ENCODE measurements at places on chromosomes 4 and X.

- no peak for DNase-seq
Observed at GRCh38 chr4:37002625-37003024, 241.9 kb upstream of the NWD2 start.

GRCh38 chrX:99777912-99778311, 632.2 kb downstream of the PCDH19 start:
- no peak for DNase-seq

DNA sequence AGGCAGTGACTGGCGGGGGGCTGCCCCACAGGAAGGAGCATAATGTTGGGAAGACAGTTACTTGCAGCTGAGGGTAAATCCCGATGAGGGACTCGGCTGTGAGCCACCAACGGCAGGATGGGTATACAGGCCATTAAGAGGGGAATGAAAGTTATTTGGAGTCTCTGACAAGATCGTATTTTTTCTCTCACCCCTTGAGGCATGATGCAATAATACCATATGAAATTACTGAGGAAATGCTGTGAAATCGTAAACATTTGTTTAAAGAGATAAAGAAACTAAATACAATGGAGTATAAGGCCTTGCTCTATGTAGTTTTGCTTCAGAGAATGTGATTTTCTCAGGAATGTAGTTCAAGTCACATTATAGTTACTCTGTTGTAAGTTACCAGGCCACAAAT, 12.7 kb downstream of the IL1RAPL1 start:
- DNase-seq: no peak

GRCh38 chrX:38982370-38982769, 181.1 kb downstream of the MID1IP1 start:
- no peak for DNase-seq

- peak; percentile 38 for DNase-seq
Observed at GRCh38 chr4:64617800-64618199, 208.6 kb upstream of the TECRL start.

GRCh38 chr4:100208459-100208858, 18.2 kb upstream of the DDIT4L start:
- no peak for DNase-seq

DNA sequence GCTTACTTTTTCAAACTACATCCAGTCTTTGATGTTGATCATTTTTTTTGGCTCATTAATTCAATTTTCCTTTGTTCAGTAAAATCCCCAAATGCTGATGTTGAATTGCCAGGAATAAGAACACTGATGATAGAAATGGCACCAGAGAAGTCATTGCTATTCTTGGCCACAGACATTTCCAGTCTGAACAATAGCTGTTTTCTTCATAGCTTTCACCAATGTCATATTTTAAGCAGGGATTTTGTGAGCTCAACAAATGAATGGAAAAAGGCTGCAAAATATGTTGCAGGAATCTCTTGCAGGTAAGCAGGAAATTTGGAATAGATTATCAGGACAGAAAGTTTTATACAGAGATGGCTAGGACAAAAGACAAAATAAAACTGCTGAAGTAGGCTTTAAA, 40.5 kb upstream of the GLRB start:
- no peak for DNase-seq

DNA sequence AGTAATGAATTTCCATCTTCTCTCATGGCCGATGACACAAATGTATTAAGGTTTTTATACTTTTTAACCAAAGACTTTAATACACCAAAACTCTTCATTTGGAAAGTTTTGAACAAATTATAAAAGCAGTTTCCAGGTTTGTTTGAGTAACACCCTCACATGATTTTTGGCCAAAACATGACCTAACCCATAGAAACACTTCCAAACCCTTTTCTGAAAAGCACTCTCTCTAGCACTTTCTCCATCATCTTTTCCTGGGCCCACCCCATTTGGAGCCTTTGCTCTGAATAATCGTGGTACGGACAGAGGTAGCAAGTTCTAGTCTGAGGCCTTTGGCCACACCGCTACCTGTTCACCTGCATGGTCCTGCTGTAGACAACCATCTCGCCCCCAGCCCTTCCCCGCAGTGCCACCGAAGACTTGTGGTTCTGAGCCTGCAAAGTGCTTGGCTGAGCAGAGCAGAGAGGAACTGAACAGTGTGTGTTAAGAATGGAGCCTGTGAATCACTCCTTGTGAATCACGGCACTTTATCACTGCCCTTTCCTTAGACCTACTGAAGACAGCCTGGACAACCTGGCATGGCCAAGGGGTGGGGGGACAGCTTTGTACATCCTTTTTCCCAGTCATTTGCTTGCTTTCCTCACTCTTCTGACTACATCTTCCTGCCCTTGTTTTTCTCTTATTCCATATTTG, 181.8 kb downstream of the PTTG2 start:
- DNase-seq: no peak

GRCh38 chr4:37446016-37446415, 201.5 kb downstream of the NWD2 start:
- DNase-seq: no peak

DNA sequence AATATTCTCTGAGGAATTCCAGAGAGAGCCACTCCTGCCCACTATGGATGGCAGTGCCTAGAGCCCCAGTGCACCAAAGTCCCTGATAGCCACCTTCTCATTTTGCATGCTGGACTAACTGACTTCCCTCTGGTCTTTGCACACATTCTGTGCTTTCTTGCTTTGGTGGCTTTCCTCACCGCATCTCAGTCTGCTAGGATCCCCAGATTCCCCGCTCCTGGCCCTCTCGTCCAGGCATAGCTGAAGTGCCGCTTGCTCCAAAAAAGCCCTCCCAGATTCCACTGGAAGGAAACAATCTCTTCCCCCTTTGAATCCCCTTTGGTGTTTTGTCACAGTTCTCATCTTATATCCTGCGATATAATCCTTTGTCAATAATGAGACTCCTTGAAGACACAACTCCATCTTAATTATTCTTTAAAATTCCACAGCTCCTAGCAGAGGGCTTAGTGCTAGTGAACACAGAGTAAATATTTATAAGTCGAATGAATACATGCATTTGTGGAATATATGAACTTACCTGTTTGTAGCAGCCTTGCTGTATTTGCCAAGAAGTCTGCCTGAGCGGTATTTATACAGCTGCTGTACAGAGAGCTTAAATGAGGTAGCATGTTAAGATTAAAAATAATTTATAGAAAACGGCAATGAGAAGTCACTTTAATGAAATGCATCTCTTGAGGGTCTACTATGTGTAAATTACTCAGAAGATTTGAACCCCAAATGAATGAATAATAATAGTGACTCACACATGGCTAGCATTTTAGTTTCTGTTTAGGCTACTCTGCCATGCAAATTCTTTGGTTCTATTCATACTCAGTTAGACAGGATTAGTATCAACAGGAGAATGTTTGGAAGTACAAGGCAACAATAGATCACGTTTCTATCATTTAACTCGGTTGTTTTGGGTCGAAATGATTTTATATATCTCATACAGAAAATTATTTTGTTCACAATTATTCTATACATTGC, 421.9 kb upstream of the TENM3 start:
- no peak for DNase-seq

DNA sequence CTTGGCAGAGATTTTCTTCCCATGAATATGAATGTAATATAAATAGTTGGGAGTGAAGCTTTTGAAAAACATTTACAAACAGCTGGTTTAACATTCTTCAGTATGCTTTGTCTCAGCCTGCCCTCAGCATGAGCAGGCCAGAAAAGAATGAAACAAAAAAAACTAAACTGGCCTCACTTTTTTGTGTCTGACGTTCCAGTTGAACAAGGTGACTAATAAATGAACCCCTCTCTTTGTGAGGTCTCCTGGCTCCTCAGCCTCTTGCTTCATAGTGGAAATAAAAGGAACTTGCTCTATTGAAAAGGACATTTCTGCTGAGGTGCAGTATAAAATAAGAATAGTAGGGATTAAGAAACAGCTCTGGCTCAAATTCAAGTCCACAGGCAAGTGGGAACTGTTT, 9.4 kb downstream of the CHST7 start:
- DNase-seq: no peak

DNA sequence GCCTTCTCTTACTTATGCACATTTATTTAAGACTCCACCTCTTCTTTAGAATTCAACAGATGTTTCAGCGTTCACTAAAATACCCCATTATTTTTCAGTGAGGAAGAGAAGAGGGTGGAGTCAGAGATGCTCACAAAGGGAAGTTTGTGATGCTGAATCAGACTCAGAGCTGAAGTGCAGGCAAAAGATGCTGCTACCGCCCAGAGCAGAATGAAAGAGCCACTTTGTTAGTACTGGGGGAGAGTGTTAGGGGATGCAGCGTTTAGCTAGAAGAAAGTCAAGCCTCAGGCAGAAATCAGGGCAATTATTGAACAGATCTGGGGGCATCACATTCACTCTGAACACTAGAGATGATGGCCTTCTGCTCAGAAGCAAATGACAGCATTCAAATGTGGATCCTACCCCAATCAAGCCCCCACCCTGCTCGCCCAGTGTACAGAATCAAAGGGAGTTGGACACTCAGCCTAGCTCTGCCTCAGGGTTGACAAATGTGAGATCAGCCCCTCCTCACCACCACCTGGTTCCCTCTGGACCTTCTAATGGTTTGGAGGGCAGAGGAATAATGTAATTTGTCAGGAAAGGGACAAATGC, 138.3 kb downstream of the UNC5C start:
- no peak for DNase-seq
